ENCODE measurements at places on chromosomes 12 and 14. TPM values are rescaled to one million over a fixed set of nuclear protein-coding genes. Genes with fewer than 3 reads are reported as not detected.

ARHGAP9 gene
- 71.1 TPM for total RNA-seq

DLST gene
- 29.8 TPM for total RNA-seq

NCKAP5L gene
- total RNA-seq: 5.6 TPM

ZDHHC22 gene
- total RNA-seq: not detected

NPFF gene
- 0.38 TPM for total RNA-seq

USP44 gene
- total RNA-seq: 0.33 TPM

PPP4R4 gene
- 0.24 TPM for total RNA-seq

CLEC12A gene
- 2.9 TPM for total RNA-seq

GNG2 gene
- total RNA-seq: 49.4 TPM

GPRC5A gene
- 0.09 TPM for total RNA-seq

UTP20 gene
- 9.3 TPM for total RNA-seq

P2RX2 gene
- 0.66 TPM for total RNA-seq

MYBPC1 gene
- 4.6 TPM for total RNA-seq

GPD1 gene
- 0.38 TPM for total RNA-seq

FSCB gene
- total RNA-seq: not detected

KRT85 gene
- total RNA-seq: 0.24 TPM

HOXC12 gene
- total RNA-seq: 0.05 TPM

DDN gene
- 0.09 TPM for total RNA-seq

RAPGEF3 gene
- 1.6 TPM for total RNA-seq

RIPK3 gene
- total RNA-seq: 10.9 TPM

NFE2 gene
- total RNA-seq: 4.7 TPM

TMEM179 gene
- 0.09 TPM for total RNA-seq

ARMH4 gene
- total RNA-seq: 1.6 TPM

KRT80 gene
- total RNA-seq: 0.14 TPM

COA8 gene
- 22.3 TPM for total RNA-seq

ASCL1 gene
- total RNA-seq: 17.8 TPM

GARIN6 gene
- not detected for total RNA-seq

DIO3 gene
- total RNA-seq: 0.24 TPM

WASHC4 gene
- total RNA-seq: 34.9 TPM

KRT79 gene
- total RNA-seq: 1.0 TPM

LHX5 gene
- total RNA-seq: under 0.01 TPM

SIX4 gene
- total RNA-seq: 3.5 TPM

C12orf54 gene
- 0.19 TPM for total RNA-seq

E2F7 gene
- 4.4 TPM for total RNA-seq

TCL1A gene
- total RNA-seq: 6.4 TPM

OAS2 gene
- 45.8 TPM for total RNA-seq

LGALS3 gene
- 34.4 TPM for total RNA-seq

TMEM132C gene
- 0.24 TPM for total RNA-seq

SLC8A3 gene
- total RNA-seq: 0.99 TPM

REM2 gene
- 0.47 TPM for total RNA-seq

CIROP gene
- total RNA-seq: 0.05 TPM

CCDC38 gene
- 0.05 TPM for total RNA-seq

ZNF891 gene
- 1.0 TPM for total RNA-seq

MYO1A gene
- 1.1 TPM for total RNA-seq

BLOC1S1 gene
- 168 TPM for total RNA-seq

PCBP2 gene
- 263 TPM for total RNA-seq

CMKLR1 gene
- total RNA-seq: 4.4 TPM

OR10G3 gene
- not detected for total RNA-seq

IGFBP6 gene
- 10.0 TPM for total RNA-seq

TSPAN11 gene
- 0.85 TPM for total RNA-seq

MYL2 gene
- total RNA-seq: 0.42 TPM

ATP6V1D gene
- 103 TPM for total RNA-seq

PLEKHH1 gene
- total RNA-seq: 2.0 TPM

RNASE1 gene
- total RNA-seq: 200 TPM

CAND1 gene
- total RNA-seq: 98.4 TPM
